KBM-7 (cell line): ENCODE measurements at places on chromosomes 16 and 17.

DNA sequence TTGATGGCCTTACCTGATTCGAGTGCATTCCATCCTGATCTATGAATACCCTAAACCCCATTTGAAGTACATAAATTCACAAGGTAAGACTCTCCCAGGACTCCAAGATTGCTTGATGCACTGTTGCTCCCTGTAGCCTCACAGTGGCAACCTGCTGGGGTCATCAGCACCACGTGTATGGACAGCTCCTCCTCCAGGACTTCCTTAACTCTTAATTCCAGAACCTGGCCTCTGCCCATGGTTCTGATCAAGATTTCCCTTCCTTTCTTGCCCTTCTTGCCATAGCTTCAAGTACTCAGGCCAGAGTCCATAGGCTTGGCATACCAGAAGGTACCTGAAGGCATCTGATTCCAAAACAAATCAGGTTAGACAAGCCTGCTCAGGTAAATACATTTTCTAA lies 34.0 kb upstream of the NLK start:
- DNase-seq: peak; percentile 68

GRCh38 chr16:81263470-81264220 lies 25.2 kb downstream of the BCO1 start:
- no peak for DNase-seq

GRCh38 chr16:1909561-1910231 lies 8.5 kb downstream of the HS3ST6 start:
- DNase-seq: no peak

- no peak for DNase-seq
Observed at GRCh38 chr16:82888591-82889001, 261.8 kb downstream of the CDH13 start.

DNA sequence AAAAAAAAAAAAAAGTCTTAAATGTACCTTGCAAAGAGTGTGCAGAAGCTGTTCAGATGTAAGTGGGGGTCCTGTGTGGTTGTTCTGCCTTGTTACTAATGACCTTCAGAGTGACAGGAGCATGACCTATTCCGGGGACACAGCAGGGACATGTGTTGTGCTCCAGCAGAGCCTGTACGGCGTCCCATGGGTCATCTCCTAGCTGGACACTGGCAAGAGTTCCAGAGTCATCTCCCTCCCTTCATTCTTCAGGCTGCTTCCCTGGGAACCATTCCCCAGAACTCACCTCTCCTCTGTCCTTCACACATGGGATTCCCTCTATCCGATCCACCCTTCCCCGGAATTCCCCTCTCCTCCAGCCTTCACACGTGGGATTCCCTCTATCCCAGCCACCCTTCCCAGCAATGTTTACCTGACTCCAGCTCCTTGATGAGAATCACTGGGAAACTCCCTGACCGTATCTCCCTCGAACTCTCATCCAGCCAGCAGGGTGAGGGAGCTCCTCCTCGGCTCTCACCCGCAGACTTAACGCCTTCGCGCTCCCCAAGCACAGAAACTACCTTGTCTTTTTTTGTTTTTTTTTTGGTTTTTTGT lies 85.8 kb downstream of the MRM3 start:
- no peak for DNase-seq

GRCh38 chr16:34802848-34803599 lies 1343.6 kb downstream of the TP53TG3F start:
- no peak for DNase-seq

DNA sequence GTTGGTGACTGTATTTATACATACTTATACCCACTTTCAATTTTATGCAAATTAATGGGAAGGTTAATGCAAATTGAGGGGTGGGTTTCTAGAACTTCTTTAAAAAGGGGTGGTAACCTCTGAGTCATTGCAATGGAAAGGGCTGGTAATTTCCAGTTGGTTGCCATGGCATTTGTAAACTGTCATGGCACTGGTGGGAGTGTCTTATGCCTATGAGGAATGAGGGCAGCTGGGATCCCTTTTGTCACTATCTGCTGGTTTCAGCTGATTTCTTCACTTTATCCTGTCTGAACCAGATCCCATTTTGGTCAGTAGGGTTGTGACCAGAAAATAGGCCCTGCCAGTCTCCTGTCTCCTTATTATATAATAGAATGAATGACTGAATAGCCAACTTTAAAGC lies 1006.7 kb upstream of the GOT2 start:
- no peak for DNase-seq
